Cortex of kidney (tissue), 1 donor: ENCODE measurements at places on chromosomes 2 and 18.

DNA sequence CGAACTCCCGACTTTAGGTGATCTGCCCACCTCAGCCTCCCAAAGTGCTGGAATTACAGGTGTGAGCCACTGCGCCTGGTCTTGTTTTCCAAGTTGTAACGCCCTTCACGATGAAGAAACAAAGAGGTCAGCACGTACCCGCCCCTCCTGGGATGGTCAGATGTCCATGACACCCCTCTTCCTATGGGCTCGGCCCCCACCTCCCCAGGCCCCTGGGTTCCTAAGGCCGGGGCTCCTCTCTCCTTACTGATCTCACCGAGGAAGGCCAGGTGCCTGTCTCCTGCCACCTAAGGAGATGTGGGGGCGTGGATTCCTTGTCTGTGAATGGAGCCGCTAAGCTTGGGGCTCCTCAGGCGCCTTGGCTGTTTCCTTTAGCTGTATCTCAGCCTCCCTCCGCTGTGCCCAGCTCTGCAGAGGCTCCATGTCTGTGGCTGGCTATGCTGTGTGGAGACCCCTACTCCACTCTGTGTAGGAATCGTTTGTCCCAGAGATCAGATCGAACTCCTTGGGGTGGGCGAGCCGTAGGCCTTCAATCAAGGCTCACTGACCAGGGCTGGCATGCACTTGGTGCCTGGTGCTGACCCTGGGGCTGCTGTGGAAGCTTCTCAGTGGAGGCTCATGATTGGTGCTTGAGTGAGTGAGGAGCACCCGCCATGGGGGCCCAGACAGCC is 8.8 kb downstream of the COLEC11 start:
- DNase-seq, result no peak

DNA sequence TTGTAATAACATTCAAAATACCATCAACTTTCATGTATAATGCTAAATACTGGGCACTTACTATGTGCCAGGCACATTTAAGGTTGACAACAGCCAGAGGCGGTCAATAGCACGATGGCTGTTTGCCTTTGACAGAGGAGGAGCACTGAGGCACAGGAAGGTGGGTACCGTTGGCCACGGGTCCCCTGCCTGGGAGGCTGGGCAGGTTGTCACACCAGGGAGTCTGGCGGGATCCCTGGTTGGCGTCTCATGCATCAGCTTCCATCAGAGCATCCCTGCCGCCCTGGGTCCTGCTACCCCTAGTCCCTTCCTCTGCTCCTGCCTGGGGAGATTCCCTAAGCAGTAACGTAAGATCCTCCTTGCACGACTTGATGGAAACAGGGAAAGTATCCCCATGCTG is 19.4 kb downstream of the ALLC start:
- DNase-seq, result no peak

DNA sequence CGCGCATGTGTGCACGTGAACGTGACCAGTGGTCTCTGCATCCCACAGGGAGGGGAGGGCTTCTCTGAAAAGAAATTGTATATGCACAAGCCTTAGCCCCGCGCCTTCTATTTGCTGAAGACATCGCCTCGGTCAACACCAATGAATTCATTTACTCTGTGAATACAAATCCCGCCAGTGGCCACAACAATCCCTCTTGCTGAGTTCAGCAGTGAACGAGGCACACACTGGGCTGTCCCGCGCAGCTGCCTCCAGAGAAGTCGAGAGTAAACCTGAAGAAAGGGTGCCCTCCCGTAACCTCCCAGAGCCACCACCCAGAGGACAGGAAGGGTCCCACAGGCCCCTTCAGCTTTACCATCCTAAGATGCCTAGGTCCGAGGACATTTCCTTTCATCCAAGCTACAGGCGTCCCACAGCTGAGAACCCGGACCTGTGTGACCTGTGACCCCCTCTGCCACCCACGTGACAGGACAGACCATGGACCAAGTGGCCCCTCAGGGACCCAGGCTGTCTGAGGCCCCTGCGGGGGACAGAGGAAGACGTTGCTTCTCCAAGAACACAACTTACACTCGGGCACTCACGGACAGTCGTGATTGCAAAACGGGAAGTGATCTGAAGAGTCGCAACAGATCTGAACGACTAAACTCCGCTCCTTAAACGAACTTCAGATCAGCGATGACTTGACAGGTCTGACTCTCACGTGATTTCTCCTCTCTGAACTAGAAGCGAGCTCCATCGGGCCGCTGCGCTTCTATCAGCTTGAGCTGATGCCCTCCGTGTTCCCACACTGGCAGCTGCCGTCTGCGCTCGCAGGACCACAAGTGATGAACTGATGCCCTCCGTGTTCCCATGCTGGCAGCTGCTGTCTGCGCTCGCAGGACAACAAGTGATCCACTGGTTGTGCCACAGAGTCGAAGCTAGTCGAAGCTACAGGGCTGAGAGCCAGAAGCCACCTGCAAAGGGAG is 92.7 kb downstream of the ZNF516 start:
- no peak for DNase-seq

GRCh38 chr2:191593622-191594385 is 84.1 kb upstream of the NABP1 start:
- DNase-seq, result no peak

DNA sequence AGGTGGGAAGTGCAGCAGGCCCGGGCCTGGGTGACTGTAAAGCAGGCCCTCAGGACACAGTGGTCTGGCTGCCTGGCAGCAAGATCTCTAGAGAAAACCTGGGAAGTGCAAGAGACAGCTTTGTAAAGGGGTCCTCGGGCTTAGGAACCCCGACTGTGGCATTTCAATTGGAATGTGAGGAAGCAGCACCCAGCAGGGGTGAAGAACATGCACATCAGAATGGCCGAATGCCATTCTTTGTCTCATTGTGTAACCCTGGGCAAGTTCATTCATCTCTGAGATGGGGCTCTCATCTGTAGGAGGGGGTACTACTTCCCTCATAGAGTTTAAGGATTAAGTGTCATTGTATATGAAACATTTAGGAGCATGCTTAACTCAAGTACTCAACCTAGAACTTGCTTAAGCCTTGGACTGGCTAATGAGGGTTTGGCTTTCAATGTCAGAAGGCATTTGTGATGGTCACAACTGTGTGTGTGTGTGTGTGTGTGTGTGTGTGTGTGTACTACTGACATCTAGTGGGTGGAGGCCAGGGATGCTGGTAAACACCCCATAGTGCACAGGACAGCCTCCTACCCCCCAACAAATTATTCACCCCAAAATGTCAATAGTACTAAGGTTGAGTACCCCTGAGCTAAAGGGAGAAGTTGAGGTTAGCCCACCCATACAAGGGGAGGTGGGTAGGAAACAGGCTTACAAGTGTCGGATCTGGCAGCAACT is 29.3 kb downstream of the MEX3C start:
- DNase-seq, result no peak

DNA sequence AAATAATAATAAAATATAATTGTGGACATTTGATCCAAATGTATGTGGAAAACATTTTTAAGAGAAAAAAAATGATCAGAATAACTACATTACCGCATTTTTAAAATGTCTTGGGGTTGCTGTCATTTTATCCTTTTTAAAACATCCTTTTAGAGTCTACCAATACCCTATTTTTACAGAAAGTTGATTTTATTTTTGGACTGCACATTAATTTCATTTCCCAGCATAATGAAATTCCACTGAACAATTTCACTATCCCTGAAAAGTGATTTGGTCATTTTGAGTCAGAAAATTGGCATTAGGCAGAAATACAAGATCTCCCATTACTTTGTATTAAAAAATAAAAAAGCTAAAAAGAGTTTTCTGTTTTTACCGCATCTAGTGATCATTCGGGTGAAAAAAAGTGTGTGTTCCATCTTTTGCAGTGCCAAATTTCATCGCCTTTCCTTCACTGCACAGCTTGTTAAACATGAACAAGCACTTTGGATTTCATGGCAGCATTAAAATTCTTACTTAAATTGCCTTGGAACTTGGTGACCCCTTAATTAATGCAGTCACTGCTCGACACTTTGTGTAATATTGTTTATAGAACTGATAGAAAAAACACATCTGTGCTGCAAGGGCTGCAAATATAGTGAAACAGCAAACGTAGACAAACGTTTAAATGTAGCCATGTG is 611.7 kb downstream of the TSN start:
- DNase-seq, result no peak
